NCI-H1694 treated with DMSO at 0.1 percent for 48 hours (cell line): ENCODE measurements at places on chromosomes 7 and 10.
A peak's percentile ranks its signal among the peaks of the same experiment; 100 is the strongest.

DNA sequence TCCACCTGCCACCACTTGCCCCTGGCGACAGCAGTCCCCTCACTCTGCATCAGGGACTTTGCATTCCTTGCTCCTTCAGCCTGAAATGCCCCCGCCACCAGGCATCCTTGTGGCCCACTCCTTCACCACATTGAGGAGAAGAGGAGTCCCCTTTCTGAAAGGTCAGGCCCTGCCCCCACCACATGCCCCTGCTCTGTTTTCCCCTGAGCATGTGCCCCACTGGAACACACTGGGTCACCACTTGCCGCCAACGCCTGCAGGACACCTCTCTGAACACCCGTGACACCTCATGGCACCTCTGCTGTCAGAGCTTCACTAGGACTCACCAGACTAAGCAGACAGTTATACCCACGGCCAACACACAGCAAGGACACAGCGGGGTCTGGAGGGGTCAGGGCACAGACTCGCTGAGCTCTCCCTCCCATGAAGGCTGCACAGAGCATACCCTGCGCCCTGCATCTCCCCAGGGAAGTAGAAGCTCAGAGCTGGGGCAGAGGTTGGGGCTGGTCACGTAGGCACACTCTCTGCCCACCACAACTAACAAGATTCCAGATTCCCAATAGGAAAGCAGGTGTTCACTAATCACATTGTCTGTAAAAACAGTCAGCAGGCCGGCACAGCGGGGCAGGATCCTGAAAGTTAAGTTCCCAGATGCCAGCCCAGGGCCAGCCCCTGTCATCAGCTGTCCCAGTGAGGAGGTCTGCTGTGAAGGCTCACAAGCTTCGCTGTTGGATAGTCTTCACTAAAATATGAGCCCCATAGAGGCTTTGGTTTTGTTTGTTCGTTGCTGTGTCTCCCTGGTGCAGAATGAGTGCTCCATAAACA, 5.8 kb upstream of the AOC1 start:
- DNase-seq, result no peak

DNA sequence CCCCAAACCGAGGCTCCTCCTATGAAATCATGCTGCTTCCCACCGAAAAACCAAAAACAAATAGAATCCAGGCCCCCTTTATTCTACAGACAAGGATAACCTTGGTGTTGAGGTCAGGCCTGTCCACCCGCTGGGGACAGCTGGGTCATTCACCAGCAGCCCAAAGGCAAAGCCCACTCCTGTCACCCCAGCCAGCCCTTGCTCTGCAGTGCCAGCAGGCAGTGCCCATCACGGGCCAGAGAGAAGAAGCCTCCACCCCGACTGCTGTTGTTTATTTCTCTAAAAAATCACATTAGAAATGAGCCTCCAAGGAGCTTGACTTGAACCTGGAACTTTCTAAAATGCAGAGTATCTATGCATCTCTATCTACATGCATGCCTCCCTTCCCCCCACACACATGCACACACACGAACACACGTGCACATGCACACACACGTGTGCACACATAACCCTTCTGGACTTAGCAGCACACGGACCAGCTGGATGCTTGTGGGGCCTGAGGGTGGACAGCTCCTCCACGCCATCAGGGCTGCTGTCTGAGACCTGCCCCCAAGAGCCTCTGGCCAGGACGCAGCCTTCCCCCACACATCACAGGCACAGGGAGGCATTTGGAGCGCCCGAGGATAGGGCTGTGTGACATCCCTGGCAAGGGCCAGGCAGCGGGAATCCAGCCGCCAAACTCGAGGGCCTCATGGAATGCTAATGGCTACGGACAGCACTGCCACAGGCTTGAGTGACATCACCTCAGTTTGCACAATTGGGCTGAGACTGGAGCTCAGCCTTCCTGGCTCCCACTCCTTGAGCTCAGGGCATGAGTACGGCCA, 22.8 kb downstream of the PRKAG2 start:
- DNase-seq, result no peak

DNA sequence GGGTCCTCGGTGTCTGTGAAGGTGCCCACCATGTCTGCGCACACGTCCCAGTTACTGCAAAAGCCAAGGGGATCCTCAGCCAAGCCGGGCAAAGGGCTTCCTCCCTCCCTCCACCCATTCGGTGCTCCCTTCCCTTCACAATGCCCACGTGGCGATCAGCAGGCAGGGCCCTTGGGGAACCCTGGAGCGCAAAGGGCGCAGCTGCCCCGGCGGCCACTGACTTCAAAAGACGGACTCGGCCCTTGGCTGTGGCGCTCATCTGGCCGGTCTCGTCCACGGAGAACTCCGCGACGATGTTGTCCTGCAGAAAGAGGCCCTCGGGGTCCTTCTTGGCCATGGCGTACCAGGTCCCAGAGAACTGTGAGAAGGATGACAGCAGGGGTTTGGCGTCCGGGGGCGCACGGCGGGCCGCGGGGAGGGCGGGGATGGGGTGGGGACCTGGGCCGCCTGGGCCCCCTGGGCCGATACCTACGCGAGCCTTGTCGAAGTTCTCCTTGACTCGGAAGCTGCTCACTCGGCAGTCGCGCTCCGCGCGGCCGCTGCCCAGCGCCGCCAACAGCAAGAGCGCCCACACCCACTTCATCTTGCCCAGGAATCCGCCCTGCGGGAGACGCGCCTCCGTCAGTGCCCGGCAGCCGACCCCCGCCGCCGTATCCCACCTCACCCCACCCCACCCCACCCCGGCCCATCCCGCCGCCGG, 439 bp downstream of the RBP4 start:
- DNase-seq, result no peak

- DNase-seq, result no peak
Measured at GRCh38 chr10:33704214-33704830, 369.9 kb upstream of the NRP1 start.

- DNase-seq, result peak; percentile 30
Measured at GRCh38 chr10:130109796-130110245, 809 bp downstream of the C10orf143 start.

- DNase-seq, result no peak
Measured at GRCh38 chr10:11586170-11586569, 25.3 kb downstream of the USP6NL start.

DNA sequence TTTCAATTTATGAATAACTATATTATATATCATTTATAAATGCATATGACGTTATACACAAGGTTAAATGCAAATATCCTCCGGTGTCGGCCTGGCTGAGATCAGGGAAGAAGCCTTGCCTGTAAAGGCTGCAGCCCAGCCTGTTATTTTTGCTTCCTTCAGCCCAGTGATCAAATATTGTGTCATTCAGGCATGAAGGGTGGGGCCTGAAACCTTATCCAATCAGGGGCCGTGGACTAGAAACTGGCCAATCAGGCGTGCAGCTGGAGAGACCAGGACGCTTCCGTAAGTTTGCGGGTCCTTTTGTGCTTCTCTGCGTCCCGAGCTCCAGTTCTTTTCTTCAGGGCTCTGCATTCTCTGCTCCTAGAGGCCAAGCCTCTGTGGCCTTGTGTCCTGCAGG, at the start of gene ZNF722:
Gene ZNF722 (plus strand): TSS at position 301 of the 400 bp plus-strand sequence. CDS start 113 bp downstream, outside the sequence.
- no peak for DNase-seq

GRCh38 chr10:117968354-117969182, 78.2 kb downstream of the RAB11FIP2 start:
- no peak for DNase-seq

DNA sequence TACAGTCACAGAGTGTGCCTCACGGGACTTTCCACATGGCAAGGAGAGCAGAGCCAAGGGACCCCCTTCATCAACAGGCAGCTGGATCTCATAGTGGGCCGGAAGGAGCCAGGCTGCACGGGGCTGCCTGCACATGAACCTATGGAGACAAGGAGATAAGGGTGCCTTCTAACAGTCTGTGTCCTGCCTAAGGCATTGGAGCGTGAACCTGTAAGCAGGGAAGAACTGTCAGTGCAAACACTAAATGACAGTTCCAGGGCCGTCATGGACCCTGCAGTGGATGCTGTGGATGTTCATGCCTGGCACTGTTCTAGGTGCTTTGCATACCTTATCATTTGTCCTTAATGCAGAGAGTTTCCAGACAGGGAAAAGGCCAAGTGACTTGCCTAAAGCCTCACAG, 85.9 kb downstream of the WIPF3 start:
- no peak for DNase-seq

DNA sequence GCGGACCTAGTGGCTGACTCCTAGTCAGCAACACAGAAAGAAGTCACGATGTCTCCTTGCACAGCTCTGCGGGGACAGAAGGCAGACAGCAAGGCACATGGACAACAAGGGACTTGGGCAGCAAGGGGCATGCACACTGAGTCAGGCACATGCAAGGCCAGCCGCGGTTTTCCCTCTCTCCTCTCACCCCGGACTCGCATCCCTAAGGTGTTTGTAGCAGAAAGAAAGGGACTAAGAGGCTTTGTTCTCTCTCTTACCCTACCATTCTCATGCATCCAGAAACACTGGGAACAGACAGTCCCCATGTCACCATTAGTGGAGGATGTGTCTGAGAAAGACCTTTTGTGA, 193.3 kb upstream of the PHF14 start:
- no peak for DNase-seq

- no peak for DNase-seq
Measured at GRCh38 chr7:94658826-94659225, 2.9 kb upstream of the SGCE start.

DNA sequence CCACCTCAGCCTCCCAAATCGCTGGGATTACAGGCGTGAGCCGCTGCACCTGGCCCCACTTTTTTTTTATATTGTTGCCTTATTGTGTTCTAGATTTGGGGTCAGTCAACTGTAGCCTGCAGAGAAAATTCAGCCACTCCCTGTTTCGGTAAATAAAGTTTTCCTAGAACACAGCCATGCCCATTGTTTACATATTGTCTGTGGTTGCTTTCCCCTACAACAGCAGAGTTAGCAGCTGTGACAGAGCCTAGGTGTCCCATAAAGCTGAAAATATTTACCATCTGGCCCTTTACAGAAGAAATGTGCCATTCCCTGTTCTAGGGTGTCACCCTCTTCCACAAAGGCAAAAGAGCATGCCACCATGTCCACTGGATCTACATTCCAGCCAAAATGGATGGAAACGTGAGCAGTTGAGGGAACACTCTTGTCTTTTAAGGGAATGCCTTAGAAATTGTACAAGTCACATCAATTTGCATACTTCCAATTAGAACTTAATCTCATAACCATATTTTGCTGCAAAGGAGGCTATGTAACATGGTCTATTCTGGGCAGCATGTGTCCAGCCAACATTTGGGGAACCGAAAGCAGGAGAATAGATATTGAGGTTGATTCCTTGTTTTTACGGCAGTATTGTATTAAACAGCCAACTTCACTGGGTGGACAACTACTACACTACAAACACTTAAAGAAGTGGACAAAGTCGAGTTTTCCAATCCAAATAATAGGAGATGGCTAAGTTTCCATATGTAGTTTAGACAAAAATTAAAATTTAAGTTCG, 11.0 kb upstream of the BLVRA start:
- no peak for DNase-seq

GRCh38 chr7:134449680-134450079, 9.2 kb downstream of the AKR1B1 start:
- no peak for DNase-seq

GRCh38 chr7:77538281-77539212, 1.5 kb downstream of the PTPN12 start:
- peak; percentile 38 for DNase-seq
